ENCODE measurements at places on chromosomes 11 and 22.

DNA sequence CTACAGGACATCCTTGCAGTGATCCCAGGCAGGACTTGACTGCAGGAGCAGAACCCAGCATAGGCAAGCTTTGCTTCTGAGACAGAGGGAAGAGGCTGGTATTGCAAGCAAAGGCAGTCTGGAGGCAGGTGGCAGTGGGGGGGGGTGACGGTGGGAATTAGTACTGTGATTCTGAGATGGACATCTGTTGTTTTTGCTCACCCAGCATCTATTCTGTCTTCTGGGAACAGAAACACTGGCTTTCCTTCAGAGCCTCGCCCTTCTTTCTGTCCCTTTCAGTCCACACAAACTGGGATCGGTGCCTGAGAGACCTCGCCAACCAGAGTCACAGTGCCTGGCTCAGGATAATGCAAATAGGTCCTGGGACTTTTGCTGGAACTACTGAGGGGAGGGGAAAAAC lies 31.2 kb upstream of the RASL10A start:
- no peak for DNase-seq

DNA sequence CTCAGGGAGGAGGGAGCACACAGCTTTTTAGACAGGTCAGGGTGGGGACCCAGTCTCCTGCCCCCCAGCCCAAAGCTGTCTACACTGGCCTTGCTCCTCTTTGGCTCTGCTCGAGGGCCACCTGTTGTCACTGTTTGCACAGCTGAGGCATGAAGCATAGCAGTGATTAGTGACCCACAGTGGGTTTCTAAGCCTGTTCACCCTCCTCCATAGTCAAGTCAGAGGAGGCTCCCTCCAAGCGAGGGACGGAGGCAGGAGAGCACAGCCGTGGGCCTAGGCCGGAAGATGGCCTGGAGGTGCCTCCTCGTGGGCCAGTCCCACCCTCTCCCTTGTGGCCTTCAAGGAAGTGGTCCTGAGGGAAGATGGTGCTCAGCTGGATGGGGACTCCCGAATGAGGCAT lies 241.1 kb downstream of the GRIK4 start:
- no peak for DNase-seq

DNA sequence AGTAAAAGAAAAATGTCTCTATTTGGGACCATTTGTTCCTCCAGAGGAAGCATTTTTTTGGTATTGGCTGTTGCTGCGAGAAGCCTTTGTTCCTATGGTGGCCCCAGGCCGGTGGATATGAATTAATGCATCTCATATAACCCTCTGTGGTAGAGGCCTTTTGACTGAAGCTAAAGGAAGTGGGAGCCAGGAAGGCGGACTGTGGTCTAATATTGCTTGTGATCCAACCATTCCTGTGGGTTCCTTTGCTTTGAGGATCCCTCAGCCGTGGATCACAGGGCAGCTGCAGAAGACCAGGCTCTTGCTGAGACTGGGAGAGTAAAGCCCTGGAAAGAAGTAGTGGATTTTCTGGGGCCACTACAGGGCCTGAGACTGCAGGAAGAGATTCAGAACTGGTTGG lies 68.3 kb upstream of the NAV2 start:
- DNase-seq: no peak

- no peak for DNase-seq
Measured at GRCh38 chr11:125218336-125218735, 53.8 kb downstream of the PKNOX2 start.

- no peak for DNase-seq
Measured at GRCh38 chr22:34975721-34976120, 90.2 kb upstream of the ISX start.

GRCh38 chr11:116180806-116181600 lies 591.8 kb downstream of the BUD13 start:
- DNase-seq: no peak

GRCh38 chr11:101945448-101945847 lies 29.1 kb upstream of the ANGPTL5 start:
- no peak for DNase-seq

- no peak for DNase-seq
Measured at GRCh38 chr11:68211546-68211945, 1.6 kb downstream of the KMT5B start.

DNA sequence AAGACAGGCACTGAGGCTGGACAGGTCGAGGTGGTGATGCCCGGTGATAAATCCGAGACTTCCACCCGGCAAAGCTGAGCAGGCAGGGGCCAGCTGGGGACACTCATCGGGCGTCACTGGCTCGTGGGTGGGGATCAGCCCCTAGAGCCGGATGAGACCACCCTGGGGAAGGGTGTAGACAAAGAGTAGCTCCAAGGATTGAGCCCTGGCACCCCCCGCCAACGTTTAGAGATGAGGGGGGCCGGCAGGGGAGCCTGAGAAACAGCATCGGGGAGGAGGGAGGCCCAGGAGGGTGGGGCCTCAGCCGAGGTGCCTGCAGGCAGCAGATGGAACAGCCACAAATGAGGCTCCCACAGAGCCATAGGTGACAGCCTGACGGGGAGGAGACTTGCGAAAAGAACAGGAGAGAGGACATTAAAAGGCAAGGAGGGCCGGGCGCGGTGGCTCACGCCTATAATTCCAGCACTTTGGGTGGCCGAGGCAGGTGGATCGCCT lies 27.4 kb upstream of the CBX7 start:
- no peak for DNase-seq

DNA sequence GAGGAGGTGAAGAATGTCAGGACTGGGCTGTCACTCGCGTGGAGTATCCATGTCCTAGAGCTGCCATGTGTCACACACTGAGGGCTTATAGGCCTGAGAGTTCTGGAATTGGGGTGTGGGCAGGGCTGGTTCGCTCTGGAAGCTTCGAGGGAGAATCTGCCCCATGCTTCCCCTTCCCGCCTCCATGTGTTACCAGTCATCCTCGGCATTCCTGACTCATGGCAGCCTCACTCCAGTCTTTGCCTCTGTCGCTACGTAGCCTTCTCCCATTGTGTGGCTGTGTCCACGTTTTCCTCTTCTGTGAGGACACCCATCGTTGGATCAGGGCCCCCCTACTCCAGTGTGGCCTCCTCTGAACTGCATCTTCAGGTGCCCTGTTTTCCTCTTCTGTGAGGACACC lies 301.2 kb downstream of the TBC1D22A start:
- no peak for DNase-seq

DNA sequence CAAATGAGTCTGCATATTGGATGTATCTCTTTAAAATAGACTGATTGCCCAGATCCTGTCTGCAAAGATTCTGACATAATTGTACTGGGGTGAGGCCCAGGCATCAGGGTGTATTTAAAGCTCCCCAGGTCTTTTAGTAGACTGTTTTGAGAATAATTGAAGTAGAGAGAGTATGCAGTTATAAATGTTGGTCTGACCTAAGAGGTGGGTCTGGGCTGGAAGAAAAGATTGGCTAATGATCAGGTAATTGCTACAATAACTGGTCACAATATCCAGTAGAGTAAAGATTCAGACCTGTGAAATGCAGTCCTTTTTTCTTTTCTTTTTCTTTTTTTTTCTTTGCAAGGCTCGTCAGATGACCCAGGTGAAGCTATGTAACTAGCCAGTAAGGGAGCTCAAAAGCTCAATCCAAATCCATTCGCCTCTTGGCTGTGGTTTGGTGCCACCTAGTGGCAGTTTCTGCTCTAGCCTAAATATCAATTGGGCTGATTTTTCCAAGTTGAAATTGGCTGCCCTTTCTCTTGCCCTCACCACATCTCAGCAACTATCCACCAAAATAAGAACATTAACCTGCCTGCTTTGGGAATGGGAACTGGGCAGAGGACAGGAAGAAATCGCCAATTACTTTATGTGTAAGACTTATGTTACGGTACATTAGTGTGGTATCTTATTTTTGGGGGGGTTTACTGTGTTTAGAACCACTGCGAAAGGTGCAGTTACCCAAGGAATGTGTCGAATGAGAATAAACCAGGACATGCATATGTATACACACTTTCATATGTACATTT lies 45.9 kb downstream of the ZNF143 start:
- peak; percentile 58 for DNase-seq

GRCh38 chr11:112564228-112564955 lies 303.7 kb upstream of the PLET1 start:
- no peak for DNase-seq

- DNase-seq: no peak
Measured at GRCh38 chr22:31210556-31211421, 1.3 kb upstream of the LIMK2 start.

- no peak for DNase-seq
Measured at GRCh38 chr22:19905347-19906276, 36.0 kb upstream of the COMT start.

- DNase-seq: peak; percentile 33
Measured at GRCh38 chr11:66080055-66080817, 10.2 kb downstream of the PACS1 start.

- no peak for DNase-seq
Measured at GRCh38 chr11:1827095-1827813, 7.5 kb upstream of the SYT8 start.

DNA sequence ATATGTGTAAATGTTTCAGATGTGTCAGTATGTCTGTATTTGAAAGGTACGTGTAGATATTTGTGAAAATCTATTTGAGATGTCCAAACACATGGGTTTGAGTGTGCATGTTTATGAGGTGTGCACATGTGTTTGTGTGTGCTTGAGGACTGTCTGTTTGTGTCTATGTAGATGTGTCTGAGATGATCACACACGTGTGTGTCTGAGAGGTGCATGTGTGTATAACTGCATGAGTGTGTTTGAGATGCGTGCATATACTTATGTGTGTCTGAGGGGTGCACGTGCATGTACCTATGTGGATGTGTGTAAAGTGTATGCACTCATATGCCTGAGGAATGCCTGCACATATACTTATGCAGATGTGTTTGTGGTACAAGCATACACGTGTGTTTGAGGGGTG lies 584.4 kb downstream of the BUD13 start:
- DNase-seq: no peak

GRCh38 chr11:65225279-65226102 lies 36.3 kb upstream of the POLA2 start:
- DNase-seq: peak; percentile 29

- DNase-seq: no peak
Measured at GRCh38 chr11:88354912-88355311, 17.4 kb upstream of the CTSC start.

GRCh38 chr11:76362716-76363115 lies 18.2 kb downstream of the THAP12 start:
- DNase-seq: no peak

- DNase-seq: no peak
Measured at GRCh38 chr22:46162285-46162684, 12.0 kb downstream of the PPARA start.

DNA sequence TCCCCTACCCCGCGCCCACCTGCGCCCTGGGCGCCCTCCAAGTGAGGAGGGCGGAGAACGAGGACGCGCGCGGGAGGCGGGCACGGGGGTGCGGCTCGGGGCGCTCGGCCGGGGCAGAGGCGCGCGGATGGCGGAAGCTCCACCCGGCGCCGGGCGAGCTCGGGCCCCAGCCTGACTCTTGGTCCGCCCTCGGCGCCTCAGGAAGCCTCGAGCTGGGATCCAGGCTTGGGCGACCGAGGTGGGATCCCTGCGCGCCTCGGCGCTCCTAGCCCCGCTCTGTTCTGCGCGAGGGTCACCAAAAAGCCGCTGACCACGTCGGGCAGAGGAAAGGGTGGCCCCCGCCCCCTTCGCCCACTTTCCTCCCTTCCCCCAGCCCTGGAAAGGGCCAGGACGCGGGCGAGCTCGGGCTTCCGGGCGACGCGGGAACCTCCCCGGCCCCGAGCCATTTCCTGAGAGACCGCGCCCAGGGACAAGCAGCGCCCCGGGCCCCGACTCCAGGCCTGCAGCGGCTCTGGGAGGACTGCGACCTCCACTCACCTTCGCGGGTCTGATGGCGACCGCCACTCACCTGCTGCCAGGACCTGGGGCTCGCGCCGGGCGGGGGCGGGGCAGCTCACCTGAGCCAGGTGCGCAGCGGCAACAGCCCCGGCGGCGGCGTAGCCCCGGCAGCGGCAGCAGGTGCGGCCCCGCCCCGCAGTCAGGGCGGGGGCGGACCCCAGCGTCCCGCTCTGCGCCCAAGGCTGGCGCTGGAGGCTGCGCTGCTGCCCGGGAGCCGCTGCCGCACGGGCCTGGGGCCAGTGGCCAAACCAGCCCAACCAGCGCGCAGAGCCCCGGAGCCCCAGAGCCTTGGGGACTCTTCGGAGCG lies 2.2 kb upstream of the SIGIRR start:
- no peak for DNase-seq

GRCh38 chr22:36467042-36467810 lies 14.2 kb downstream of the TXN2 start:
- DNase-seq: no peak

DNA sequence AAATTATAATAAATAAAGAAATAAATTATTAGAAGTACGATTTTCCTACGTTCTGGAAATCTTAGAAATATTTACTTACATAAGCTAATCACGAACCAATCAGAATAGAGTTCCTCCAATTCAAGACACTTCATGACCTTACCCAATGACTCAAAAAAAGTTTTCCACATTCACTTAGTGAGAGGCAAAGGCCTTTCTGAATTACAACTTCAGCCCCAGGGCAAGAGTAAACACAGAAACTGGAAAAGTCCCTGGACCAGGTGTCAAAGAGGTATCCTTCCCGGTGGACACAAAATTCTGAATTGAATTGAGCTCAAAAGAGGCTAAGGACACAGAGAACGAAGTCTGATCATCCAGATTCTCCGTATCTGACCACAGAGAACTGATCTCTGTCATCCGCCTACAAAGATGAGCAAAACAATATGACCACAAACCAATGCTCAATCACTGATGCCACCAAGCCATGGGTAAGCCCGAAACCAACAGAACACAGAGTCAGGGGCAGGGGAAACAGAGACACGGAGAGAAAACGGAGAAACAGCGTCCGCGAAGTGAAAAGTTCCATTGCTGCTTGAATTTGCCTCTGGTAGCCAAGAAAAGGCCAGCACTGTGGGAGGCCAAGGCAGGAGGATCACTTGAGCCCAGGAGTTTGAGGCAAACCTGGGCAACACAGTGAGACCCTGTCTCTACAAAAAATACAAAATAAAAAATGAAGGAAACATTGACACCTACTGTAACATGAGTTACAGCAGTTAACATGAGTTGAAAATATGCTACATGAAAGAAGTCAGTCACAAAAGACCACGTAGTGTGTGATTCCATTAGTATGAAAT lies 6.8 kb downstream of the BID start:
- no peak for DNase-seq

GRCh38 chr11:34356130-34356529 lies 1.7 kb downstream of the ABTB2 start:
- DNase-seq: no peak

DNA sequence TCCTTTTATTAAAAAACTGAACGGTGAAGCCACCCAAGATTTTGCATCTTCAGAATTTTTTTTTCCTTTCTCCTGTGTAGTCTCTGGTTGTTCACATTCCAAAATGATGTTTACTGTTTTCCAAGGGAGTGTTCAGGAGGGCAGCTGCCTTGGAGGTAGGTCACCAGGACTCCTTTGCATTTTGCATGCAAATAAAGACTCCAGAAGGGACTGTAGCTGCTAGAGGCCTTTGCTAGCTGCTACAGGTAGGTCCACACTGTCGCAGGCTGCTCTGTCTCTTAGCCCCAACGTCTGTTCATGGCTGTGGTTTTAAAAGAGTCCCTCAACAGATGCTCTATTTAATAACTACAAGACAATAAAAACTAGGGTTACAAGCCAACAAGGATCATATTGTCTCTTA lies 11.4 kb downstream of the CTSC start:
- DNase-seq: no peak

DNA sequence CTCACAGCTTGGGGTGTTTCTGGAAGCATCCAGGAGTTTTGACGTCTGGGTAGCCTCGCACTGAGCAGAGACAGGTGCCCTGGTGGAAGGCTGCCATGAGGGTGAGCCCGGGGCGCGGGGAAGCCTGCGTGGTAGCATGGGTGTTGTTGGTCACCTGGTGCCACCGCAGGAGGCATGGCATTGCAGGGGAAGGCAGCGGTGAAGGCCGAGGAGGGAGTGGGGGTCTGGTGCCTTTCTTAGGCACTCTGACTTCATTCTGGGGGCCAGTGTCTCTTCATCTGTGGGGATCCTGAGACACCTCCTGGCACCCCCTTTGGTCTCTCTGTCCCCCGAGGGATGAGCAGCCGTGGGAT lies 271.2 kb downstream of the TBC1D22A start:
- no peak for DNase-seq

Data from stimulated activated CD4-positive, alpha-beta T cell treated with anti-CD3 and anti-CD28 coated beads, TNF-alpha, amount 100 ng/mL, for 1 hour (primary cell).